ENCODE measurements at places on chromosomes 1 and 21. TPM values are rescaled to one million over a fixed set of nuclear protein-coding genes. Genes with fewer than 3 reads are reported as not detected.

GRCh38 chr1:109845658-109846057 is 65.0 kb upstream of the CSF1 start:
- no peak for DNase-seq

DNA sequence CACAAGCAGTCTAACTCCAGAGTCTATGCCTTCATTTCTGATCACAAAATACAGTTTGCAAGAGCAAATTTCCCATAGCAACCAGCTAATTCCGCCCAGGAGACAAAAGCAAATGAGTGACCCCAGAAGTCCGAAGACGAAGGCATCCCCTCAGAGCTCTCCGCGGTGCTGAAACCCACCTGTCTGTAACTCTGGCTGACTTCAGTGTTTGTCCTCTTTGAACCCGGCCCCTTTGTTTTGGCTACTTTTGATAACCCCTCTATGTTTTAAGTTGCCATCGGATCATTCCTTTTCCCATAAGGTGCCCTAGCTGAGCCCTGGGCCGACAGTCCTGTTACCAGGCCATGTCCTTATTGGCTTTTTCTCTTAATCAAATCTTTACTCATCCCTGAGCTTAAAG is 515.8 kb downstream of the PTPRU start:
- DNase-seq, result no peak

Gene TMCO2
- polyA plus RNA-seq, result not detected

DNA sequence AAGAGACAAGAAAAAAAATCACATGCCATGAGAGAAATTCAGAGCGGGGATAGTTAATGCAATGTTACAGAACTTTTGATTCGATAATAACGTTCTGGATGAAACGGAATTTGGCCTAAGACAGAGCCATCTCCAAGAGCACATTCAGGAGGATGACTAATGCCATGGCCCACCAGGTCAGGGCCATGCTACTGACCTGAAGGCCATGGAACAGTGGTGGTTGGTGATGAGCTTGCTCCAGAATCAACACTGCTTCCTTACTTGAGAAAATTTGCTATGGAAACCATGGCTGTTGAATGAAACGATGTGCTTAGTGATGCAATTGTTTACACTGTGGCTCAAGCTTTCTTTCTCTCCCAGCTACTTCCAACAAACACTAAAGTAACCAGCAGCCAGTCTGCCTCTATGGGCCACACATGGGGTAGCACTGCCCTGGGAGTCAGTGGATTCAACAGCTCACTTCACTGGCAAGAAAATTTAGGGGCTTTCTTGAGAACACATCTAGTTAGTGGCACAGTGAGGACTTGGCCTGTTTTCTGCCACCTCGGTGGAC is 299.1 kb downstream of the PCP4 start:
- DNase-seq, result peak; percentile 69

GRCh38 chr1:25805863-25806225 is 5.9 kb downstream of the SELENON start:
- DNase-seq, result no peak

Gene RXRG
- 19.7 TPM for polyA plus RNA-seq

GRCh38 chr21:41801321-41802197 is 34.7 kb upstream of the RIPK4 start:
- DNase-seq, result no peak

DNA sequence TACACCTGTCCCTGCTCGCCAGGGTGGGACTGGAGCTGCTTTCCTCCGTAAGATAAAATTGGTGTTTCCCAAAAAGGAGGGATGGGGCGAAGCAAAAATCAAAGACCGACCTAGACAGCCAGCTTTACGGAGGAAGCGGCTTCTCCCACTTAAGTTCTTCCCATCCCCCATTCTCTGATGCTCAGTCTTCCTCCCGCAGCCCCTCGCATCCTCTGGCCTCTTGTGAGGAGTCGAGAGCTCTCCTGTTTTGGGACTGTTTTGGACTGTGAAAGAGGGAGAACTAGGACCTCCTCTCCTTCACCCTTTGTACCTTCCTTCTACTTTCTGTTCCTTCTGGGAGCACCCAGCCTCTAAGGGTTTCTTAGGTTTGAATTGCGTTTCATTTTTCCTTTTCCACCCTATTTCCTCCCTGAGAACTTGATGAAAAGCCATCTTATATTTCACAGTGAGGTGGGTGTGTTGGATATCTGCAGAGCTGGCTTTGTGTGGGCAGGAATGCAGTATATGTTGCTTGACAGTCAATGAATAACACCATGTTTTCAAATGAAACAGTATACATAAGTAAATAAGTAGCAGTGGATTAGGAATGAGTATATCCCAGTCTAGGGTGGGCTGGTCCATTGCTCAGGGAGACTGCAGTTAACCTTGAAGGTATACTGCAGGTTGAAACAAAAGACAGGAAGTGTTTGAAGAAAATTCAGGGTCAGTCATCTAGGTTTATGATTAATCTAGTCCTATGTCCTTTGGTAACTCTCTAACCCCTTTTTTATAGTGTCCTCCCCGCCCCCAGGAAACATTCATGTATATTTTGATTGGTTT is 848 bp downstream of the CTTNBP2NL start:
- DNase-seq, result peak; percentile 72

DNA sequence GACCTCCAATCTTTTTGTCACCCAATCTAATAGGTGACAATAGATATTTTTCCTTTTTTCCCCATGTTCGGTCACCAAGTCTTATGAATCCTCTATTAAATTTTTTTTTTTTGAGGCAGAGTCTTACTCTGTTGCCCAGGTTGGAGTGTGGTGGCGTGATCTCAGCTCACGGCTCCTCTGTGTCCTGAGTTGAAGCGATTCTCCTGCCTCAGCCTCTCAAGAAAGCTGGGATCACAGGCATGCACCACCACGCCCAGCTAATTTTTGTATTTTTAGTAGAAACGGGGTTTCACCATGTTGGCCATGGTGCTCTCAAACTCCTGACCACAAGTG is 42.5 kb upstream of the MTF1 start:
- no peak for DNase-seq

DNA sequence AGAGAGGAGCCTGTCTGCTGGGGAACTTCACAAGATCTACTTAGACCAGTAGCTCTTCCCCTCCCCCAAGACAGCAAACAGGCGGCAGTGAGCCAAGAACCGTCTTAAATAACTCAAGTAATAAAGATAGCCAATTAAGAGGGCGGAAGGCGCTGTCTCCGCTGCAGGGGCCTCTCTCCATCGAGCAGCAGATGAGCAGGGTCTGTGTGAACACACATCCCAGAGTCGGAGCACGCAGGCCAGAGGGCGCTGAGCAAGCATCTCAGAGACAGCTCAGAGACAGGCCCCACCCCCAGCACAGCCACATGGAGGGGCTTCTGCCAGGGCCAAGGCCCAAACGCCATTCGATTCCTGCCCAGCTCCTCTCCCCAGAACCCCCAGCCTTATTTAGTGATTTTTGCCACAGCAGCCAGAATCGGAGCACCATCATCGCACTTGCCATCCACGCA is 11.1 kb downstream of the IFFO2 start:
- DNase-seq, result peak; percentile 89

DNA sequence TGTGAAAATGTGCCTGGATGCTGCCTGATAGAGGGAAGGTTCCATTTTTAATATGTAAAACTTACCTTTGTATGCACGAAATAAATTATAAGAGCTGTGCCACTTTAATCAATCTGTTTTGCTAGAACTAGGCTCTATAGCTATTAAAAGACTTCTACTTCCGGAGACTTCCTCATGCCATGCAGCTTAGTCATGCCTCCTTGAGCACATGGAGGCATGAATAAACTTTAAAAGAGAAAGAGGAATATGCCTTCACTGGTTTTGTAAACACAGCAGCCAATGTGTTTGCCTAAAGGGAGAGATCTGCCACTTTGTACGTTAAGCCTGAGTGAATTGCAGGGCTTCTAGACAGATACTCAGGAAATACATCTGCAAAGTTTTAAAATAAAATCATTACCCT is 604.6 kb downstream of the LRRIQ3 start:
- no peak for DNase-seq

Gene KRTAP10-12
- not detected for polyA plus RNA-seq

GRCh38 chr1:50973875-50974617 is 4.0 kb downstream of the CDKN2C start:
- no peak for DNase-seq

- peak; percentile 99 for DNase-seq
Observed at GRCh38 chr1:169427081-169427641, at the start of gene CCDC181. TSS of gene CCDC181 (minus strand) at chr1:169427474. CDS start at chr1:169424927, 2,547 bp downstream.

Gene SLAMF6
- polyA plus RNA-seq, result 0.14 TPM

Gene OBSCN
- 17.1 TPM for polyA plus RNA-seq

DNA sequence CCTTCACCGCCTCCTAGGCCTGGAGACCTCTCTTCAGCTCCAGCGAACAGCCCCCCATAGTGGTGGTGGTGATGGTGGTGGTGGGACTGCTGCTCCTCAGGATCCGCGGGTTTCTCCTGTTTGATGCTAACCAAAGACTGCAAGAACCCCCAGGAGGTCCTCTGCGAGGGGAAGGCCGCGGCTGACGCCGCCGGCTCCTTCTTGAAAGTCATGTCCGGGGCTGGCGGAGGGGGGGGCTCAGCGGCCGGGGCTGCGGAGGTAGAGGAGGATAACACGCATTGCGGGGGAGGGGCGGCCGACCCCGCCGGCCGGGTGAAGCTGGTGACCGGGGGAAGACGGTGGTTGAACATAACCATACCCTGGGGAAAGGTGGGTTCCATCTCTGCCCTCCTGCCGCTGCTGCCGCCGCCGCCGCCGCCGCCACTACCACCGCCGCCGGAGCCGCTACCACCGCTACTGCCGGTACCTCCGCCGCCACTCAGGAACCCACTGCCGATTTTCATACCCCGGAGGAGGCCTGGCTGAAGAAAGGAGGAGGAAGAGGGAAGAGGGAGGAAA is 554 bp downstream of the ZNF281 start:
- DNase-seq, result peak; percentile 31

GRCh38 chr21:33058957-33059356 is 11.0 kb upstream of the OLIG1 start:
- DNase-seq, result no peak

Gene SV2A
- polyA plus RNA-seq, result 172 TPM

Gene RIPPLY3
- polyA plus RNA-seq, result 0.44 TPM

DNA sequence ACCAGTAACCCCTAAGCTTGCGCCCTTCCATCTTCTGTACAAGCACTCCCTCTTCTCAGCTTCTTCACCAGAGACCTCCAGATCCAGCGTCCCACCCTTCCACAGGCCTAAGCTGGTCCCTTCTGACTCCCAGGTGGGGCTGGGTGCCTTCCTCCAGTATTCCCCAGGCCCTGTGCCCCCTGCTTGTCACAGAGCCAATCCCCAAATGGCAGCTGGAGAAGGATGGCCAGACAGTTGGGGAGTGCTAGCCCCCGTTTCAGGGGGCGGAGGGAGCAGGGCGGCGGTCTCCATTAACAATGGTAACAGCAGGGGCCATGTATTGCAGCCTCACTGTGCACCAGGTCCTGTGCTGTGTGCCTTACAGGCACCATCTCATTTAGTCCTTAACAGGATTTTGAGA is 85.7 kb downstream of the KCNN3 start:
- no peak for DNase-seq

DNA sequence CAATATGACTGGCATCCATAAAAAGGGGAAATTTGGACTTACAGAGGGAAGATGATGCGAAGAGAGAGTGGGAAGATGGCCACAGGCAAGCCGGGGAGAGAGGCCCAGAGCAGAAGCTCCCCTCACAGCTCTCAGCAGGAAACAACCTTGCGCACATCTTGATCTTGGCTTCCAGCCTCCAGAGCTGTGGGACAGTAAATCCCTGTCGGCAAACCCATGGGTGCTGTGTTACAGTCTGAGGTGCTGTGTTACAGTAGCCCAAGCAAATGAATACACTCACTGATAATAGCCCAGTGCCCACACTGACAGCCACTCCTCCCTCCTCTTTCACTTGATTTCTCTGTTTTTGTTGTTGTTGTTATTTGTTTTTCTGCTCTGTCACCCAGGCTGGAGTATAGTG is 22.4 kb downstream of the CDCA8 start:
- DNase-seq, result no peak

DNA sequence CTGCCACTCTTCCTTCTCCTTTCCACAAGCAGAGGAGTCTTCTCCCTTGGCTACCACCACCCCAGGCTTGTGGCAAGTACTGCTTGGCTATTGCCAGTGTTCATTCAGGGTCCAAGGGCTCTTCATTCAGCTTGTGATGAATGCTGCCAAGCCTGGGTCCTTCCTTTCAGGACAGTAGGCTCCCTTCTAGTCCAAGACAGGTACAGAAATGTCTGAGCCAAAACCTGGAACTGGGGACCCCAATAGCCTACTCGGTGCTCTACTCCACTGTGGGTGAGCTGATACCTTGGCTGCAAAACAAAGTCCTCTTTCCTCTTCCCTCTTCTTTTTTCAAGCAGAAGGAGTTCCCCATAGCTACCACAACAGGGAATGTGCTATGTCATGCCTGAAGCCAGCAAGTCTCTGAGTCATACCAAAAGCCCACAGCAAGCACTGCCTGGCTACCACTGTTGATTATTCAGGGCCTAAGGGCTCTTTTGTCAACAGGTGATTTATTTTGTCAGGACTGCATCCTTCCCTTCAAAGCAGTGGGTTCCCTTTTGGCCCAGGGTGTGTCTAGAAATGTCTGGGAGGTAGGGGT is 268.9 kb downstream of the HHAT start:
- no peak for DNase-seq

- DNase-seq, result no peak
Observed at GRCh38 chr1:19840228-19840627, 25.1 kb upstream of the RNF186 start.

- DNase-seq, result no peak
Observed at GRCh38 chr1:165836664-165837482, 9.5 kb downstream of the UCK2 start.

GRCh38 chr1:34470401-34470800 is 284.4 kb upstream of the GJB5 start:
- no peak for DNase-seq

Gene NFIA
- 36.1 TPM for polyA plus RNA-seq

DNA sequence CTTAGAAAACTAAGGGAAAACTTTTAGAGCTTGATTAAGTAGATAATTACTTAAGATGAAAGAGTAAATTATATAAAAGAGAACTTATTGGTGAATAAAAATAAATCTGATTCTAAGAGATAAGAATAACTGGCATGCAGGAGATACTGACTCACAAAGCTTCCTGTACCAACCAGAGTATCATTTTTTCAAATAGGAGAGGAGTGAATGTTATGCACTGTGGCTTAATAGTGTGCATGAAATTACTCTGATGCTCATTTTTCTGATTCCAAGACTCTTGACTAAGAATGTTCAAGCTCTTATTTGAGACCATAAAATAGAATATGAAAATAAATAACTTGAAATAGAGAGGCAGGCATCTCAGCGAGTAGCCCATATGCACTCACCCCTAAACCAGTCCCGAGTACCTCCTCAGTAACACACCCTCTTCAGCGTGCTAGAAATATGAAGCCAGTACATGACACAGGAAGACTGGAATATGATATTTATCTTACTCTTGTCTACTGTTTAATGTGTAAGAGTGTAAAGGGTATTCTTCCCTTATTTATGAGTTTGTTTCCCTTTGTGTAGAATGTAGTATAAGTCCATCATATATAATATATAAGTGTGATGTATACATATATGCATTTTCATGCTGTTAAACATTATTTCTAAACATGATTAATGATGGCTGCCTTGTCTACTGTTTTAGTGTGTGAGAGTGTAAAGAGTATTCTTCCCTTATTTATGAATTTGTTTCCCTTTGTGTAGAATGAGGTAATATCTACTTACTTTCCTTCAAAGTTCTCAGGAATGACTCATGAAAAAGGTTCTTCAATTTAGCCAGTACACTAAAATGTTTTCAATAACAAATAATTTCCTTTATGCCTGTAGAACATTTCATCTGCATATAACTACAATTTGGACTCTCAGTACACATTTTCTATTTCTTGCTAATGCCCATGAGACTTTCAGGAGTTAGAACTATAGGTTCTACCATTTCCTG is 99.2 kb upstream of the PALMD start:
- no peak for DNase-seq

Data from spinal cord (tissue), 10 donors.